Central memory CD4-positive, alpha-beta T cell (primary cell): ENCODE measurements at places on chromosomes 2 and 18.

- no peak for DNase-seq
Measured at GRCh38 chr18:79848579-79849327, 51.0 kb downstream of the KCNG2 start.

- DNase-seq = no peak
Measured at GRCh38 chr2:60053791-60054190, 499.7 kb downstream of the BCL11A start.

GRCh38 chr2:18987592-18988073 is 370.8 kb downstream of the OSR1 start:
- DNase-seq = no peak

DNA sequence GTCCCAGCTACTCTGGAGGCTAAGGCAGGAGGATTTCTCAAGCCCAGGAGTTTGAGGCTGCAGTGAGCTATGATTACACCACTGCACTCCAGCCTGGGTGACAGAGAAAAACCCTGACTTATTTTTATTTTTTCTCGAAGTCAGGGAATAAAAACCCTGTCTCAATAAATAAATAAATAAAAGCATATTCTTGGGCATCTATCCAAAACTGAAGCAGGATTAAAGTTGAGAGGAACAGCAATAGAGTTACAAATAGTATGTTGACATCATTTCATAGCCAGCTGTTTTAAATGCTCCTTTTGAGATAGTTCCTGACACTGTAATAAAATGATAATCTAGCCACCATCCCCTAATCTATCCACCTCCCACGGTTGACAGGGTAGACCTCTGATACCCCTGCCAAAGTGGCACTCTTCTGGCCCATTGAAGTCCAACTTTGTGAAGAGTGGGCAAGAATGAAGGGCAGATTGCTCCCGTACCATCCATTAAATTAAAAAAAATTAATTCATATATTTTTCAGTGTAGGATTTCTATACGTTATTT is 42.3 kb upstream of the LPIN2 start:
- no peak for DNase-seq

DNA sequence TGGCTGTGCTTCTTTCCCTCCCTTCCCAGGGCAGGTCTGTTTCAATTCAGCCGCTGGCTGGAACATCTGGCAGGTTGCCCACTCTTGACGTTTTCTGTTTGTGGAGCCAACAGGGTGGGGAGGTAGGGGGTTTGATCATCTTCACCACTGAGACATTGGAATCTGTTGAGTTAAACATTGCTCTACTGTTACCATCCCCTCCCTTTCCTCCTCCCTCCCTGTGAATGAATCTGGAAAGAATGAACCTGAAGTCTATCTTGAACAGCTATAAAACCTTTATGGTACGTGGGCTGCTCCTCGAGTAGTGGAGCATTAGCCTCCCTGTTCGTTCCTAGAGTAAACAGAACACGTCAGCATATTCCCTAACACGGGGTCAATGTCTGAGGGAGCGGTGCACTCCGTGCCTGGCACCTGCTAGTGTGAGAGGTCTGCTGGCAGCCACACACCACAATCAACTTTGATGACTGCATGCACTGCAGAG is 249.9 kb upstream of the RBBP8 start:
- DNase-seq = no peak

DNA sequence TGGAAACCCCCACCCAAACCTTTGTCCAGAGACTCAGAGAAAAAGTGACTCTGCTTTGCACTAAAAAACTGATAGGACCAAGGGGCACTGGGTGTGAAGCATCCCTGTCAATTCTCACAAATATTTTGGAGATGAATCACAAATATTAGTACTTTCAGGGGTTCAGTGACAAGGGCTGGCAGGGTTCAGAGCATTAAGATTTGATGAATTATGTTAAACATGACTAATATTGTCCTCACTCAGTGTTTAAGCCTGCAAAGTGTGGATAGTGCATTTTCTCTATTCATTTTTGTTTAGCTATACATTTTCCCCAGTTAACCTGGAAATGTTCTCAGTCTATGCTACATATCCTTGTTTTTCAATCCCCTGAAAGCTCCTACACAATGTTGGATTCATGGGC is 65.3 kb upstream of the CCDC68 start:
- DNase-seq = no peak

DNA sequence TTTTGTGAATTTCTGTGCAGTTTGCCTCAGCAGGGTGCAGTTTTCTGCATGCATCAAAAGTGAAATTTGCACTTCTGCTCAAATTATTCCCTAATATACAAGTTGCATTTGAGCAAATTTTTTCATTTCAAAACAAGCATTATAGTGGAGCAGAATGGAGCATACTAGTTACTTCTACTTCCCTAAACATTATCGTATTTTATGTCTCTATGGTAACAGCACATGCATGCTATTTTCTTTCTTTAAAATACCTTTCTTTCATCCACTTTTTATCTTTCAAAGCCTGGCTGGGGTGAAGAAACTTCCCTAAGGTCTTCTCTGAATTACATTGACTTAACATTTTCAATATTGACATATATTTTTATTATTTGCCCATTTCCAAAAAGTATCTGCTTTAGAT is 11.2 kb downstream of the RHBDD1 start:
- DNase-seq = no peak

DNA sequence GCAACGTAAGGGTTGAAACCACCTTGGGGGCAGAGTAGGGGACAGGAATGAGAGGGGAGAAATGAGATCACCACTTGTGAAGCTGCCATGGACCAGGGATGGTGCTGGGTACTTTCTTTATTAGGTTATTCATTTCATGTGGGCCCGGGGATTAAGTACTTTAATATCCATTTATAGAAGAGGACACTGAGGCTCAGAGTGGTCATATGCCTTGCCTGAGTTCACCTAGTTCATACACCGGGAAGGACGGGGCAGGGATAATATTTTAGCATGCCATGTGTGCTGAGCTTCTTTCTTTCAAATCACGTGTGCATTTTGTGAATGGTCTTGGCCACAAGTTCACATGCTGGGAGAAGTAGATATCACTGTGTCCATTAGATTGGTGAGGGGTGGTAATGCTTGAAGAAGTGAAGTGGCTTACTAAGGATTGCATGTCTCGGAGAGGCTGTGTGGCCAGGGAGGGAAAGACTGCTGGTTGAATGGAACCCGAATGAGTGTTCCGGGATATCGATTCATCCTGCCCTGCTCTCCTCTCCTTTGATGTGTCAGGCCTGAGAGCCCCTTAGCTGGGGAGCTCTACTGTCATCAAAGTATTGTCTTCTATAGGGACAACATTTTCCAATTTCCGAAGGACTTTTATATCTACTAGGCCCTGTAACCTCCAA is 187.1 kb downstream of the MYCN start:
- no peak for DNase-seq

DNA sequence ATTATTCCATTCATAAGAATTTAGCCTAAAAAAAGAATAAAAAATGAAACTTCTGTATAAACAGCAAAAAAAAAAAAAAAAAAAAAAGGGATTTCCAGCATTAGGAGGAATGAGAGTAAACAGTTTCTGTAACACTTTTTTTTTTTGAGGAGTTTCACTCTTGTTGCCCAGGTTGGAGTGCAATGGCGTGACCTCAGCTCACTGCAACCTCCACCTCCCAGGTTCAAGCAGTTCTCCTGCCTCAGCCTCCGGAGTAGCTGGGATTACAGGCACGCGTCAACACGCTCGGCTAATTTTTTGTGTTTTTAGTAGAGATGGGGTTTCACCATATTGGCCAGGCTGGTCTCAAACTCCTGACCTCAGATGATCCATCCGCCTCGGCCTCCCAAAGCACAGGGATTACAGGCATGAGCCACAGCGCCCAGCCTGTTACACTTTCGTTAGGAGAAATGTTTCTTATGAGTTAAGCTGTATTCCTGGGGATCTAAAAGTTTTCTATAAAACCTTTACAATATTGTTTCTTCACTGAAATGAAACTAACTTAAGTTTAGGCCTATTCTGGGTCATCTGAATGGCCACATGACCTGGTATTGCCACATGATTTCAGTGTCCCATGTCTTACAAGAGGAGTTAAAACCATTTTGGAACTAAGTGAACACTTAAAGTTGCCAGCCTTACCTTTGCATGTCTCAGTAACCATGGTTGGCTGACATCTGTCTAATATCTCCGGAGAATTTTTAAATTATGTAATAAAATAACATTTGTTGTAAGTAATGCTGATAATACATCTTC is 17.5 kb downstream of the SMAD2 start:
- no peak for DNase-seq

DNA sequence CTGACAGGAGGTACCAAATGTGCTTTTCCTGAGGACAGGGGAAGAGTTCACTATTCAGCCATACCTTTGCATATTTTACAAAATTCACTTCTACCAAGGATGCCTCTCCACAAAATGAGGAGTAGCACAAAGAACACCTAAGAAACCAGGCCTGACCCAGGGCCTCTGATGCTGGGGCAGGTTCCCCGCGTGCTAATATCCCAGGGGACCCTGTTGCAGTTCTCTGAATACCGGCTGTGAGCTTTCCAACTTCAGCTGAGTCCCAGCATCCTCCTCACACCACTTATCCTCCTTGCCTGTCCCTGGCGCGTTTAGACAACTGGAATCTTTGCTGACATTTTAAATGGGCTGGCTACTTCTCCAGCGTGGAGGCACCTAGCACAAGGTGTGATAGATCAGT is 142.3 kb downstream of the BCL2 start:
- DNase-seq = no peak

DNA sequence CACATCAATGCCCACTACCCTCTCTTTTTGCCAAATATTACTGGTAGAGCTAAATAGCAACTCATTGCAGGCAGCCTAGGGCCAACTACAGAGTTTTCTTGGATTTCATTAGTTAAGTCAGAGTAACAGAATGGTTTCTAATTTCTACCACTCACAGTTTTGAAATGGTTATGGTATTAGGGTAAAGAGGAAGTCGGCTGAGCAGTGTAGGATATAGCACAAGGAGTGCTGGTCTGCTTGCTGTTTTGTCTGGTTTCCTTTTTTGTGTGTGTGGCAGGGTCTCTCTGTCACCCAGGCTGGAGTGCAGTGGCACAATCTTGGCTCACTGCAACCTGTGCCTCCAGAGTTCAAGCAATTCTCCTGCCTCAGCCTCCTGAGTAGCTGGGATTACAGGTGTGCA is 289.2 kb upstream of the CCDC68 start:
- DNase-seq = no peak

DNA sequence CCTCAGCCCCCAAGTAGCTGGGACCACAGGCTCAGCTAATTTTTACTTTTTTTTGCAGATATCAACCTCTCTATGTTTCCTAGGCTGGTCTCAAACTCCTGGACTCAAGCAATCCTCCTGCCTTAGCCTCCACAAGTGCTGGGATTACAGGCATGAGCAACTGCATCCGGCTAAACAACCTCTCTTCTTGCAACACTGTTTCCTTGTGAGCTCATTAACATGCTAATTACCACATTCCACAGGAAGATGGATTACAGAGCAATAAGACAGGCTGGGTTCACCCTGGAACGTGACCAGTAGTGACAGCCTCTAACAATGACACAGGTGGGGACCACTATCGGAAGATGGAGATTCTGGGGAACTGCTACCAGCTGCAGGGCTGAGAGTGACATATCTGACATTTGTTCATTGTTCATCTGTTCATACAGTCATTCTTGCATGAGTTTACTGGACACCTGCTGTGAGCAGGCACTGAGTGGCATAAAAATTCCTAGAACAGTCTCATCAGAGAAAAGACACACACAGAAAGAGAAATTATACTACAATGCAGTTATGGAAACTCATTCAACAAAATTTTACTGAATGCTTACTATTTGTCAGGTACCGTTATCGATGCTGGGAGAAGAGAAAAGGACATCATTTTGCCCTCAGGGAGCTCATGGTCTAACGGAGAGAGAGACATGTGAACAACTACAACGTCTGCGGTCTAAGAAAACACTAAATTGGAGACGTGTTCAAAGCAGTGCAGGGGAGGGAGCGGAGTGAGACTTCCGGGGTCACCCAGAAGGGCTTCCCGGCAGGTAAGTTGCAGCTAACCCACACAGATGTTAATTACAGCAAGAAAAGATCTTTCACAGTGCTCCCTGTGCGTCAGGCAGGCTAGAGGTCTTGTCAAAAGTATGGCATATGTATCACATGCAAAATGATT is 37.6 kb downstream of the PROC start:
- DNase-seq = peak; percentile 26

GRCh38 chr2:160213511-160213910 is 13.4 kb upstream of the ITGB6 start:
- DNase-seq = no peak

- DNase-seq = no peak
Measured at GRCh38 chr2:186894478-186894877, 45.5 kb upstream of the ZSWIM2 start.

GRCh38 chr2:8115966-8116365 is 565.9 kb upstream of the ID2 start:
- no peak for DNase-seq

- DNase-seq = no peak
Measured at GRCh38 chr2:158359846-158360245, 96.7 kb downstream of the CCDC148 start.

- no peak for DNase-seq
Measured at GRCh38 chr2:108536911-108537310, 2.6 kb downstream of the LIMS1 start.

GRCh38 chr2:235001237-235002133 is 49.7 kb downstream of the SH3BP4 start:
- no peak for DNase-seq

GRCh38 chr2:74497777-74498499 is 1.5 kb downstream of the LBX2 start:
- DNase-seq = no peak

DNA sequence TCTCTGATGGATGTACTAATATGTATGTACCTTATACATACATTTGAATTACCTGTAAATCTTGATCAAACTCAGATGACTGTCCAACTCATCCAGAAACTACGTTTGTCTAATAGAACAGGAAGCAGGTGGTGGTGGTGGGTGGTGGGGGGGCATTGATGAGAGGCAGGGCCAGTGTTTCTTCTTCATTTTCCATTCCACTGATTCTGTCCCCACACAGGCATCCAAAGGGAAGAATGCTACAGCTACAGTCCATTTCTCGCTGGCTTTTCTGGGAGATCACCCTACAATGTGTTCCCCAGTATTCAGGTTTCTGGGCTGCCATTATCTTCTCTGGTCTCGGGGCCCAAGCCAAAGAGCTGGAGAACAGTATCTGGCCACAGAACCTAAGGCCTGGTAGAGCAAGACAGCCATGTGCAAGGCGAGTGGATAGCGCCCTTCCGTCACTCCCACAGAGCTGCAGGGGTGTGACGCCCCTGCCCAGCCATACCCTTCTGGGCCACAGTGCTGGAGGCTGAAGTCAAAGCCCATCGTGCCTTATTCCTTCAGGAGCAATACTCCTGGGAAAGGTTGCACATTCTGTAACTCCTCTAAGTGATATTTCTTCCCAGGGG is 54.5 kb downstream of the BCL11A start:
- no peak for DNase-seq
